Lung (tissue), 17 donors: ENCODE measurements at places on chromosomes 7 and 10. TPM values are rescaled to one million over a fixed set of nuclear protein-coding genes. Genes with fewer than 3 reads are reported as not detected.

DNA sequence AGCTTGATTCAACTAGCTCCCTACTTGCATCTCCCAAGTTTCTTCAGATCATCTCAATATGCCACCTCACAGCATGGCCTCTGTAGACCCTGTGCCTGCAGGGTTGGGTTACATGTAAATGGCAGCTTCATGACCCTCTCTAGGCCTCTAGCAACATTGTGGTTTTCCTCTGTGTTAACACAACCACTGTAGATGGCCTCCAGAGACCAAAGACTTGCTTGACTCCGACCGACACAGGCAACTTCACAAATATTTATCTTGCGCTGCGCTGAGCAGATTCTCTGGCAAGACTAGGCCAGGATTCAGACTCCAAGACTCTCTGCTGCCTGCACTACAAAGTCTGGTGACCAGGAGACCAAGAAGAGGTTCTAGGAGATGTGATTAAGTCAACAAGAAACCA, 75.9 kb downstream of the CNOT4 start:
- no peak overlapping the region for H3K4me3 ChIP-seq
- H3K4me1 ChIP-seq = no peaks in the 10 kb centered on the region
- H3K36me3 ChIP-seq = peaks cover 20% of the 10 kb centered on the region
- no peak overlapping the region for H3K27ac ChIP-seq
- no peaks in the 10 kb centered on the region for H3K27me3 ChIP-seq
- no peak for DNase-seq

- no peak overlapping the region for H3K4me3 ChIP-seq
- H3K36me3 ChIP-seq = no peaks in the 10 kb centered on the region
- H3K4me1 ChIP-seq = no peaks in the 10 kb centered on the region
- no peaks in the 10 kb centered on the region for H3K27me3 ChIP-seq
These were observed 1231.2 kb downstream of the GATA3 start for GRCh38 chr10:9285690-9286089.

Gene ACTL6B
- not detected for total RNA-seq

Gene C10orf53
- total RNA-seq = 0.11 TPM

- no peak for DNase-seq
- H3K4me3 ChIP-seq = no peak overlapping the region
- no peaks in the 10 kb centered on the region for H3K4me1 ChIP-seq
These were observed 592.9 kb upstream of the NRP1 start for GRCh38 chr10:33927347-33927746.

- no peaks in the 10 kb centered on the region for H3K27me3 ChIP-seq
- no peaks in the 10 kb centered on the region for H3K36me3 ChIP-seq
- no peak overlapping the region for H3K27ac ChIP-seq
- no peaks in the 10 kb centered on the region for H3K4me1 ChIP-seq
- no peak overlapping the region for H3K4me3 ChIP-seq
- DNase-seq = no peak
These were observed 237.3 kb downstream of the AHR start for GRCh38 chr7:17535776-17536175.

GRCh38 chr10:129309565-129309964, 157.5 kb upstream of the MGMT start:
- DNase-seq = no peak
- H3K4me3 ChIP-seq = no peak overlapping the region
- H3K27me3 ChIP-seq = no peaks in the 10 kb centered on the region
- no peaks in the 10 kb centered on the region for H3K4me1 ChIP-seq

GRCh38 chr10:70785190-70785589, at the start of gene TBATA:
Gene TBATA (minus strand): TSS chr10:70785377. CDS start chr10:70783379, 1,998 bp downstream.
- DNase-seq = no peak
- H3K27ac ChIP-seq = no peak within 1 kb of the TSS
- H3K36me3 ChIP-seq = no peaks in the 10 kb centered on the region
- no peak within 1 kb of the TSS for H3K4me3 ChIP-seq

DNA sequence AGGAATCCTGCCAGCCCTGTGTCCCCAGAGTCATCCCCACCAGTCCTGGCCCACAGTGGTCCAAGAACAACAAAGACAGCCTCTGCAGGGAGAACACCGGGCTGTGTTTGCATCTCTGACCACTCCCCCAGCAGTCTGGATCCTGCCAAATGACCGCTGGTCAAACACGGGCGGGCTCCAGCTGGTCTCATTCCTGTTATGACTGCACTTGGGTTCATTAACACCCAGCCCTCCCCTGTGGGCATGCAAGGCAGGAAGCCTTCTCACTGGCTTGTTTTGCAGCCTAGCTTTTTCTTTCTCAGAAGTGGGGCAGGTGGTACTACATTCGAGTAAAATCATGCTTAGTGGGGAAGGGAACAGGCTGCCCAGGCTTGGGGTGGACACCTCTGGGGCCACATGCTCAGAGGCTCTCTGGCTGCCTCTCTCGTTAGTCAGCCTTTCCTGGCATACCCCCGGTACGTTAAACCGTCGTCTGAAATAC, 190.0 kb downstream of the PLXNA4 start:
- no peak overlapping the region for H3K4me3 ChIP-seq
- DNase-seq = peak; percentile 59
- H3K4me1 ChIP-seq = peaks cover 25% of the 10 kb centered on the region
- H3K36me3 ChIP-seq = no peaks in the 10 kb centered on the region
- no peaks in the 10 kb centered on the region for H3K27me3 ChIP-seq

Gene C10orf67
- 0.68 TPM for total RNA-seq

Gene GPC2
- total RNA-seq = 1.4 TPM

- no peak overlapping the region for H3K4me3 ChIP-seq
- H3K27me3 ChIP-seq = no peaks in the 10 kb centered on the region
- H3K36me3 ChIP-seq = no peaks in the 10 kb centered on the region
These were observed 30.0 kb upstream of the PRKAR2B start for GRCh38 chr7:107014387-107015023.

GRCh38 chr10:3949711-3950110, 164.7 kb upstream of the KLF6 start:
- no peak for DNase-seq
- H3K4me3 ChIP-seq = no peak overlapping the region
- H3K27me3 ChIP-seq = no peaks in the 10 kb centered on the region

DNA sequence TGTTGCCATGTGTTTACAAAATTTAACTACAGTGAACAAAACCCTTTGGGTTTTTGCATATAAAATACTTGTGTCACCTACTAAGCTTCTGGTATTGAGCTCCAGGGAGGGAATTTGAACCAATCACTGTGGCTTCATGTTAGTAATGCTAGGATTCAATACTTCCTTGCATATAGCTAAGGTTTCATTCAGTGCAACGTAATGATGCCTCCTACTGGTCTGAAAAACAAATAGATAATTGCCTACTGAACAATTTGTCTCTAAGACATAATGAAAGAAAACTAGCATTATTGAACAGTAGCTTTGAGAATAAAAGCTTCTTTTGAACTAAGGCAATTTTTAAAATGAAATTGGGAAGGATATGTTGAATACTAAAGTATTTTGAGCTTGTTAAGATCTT, 244.4 kb downstream of the ZWINT start:
- no peak overlapping the region for H3K4me3 ChIP-seq
- H3K27me3 ChIP-seq = no peaks in the 10 kb centered on the region
- H3K27ac ChIP-seq = no peak overlapping the region
- H3K4me1 ChIP-seq = no peaks in the 10 kb centered on the region
- no peaks in the 10 kb centered on the region for H3K36me3 ChIP-seq

Gene LEP
- total RNA-seq = not detected

Gene HELLS
- total RNA-seq = 15.1 TPM

DNA sequence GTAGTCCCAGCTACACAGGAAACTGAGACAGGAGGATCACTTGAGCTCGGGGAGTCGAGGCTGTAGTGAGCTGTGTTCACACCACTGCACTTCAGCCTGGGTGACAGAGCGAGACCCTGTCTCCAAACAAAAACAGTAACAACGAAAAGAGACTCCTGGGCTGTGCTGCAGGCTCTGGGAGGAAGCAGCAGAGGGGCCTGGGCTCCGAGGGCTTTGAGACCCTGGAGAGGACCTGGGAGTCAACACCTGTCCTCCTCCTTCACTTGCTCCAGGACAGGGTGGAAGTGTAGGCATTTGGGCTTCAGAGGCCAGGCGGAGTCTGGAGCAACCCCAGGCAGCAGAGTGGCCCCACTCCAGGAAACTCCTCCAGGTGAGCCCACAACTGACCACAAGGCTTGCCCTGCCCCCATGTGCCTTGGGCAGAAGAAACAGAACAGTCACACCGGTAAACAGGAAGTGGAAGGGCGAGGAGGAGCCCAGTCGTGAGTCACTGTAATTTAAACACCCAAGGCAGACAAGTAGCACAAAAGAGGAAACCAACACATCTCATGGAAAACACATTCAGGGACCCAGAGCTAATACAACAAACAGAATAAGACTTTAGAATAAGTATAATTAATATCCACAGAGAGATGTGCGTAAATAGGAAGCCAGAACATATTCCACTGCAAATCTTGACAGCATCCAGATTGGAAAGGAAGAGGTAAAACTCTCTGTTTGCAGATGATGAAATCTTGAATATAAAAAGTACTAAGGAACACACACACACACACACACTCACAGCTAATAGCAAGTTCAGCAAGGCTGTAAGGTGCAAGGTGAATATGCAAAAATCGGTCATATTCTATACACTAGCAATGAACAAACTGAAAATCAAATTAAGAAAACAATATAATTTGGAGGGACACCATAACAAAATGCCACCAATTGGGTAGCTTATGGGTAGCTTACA, 20.5 kb upstream of the RASGEF1A start:
- peaks cover 4% of the 10 kb centered on the region for H3K27me3 ChIP-seq
- no peak for DNase-seq
- no peaks in the 10 kb centered on the region for H3K4me1 ChIP-seq
- H3K4me3 ChIP-seq = no peak overlapping the region

- no peaks in the 10 kb centered on the region for H3K36me3 ChIP-seq
- H3K4me1 ChIP-seq = peaks cover 10% of the 10 kb centered on the region
- no peak overlapping the region for H3K4me3 ChIP-seq
- no peak for DNase-seq
- H3K27me3 ChIP-seq = no peaks in the 10 kb centered on the region
These were observed 2.9 kb downstream of the HABP2 start for GRCh38 chr10:113555751-113556150.

Gene GPR26
- not detected for total RNA-seq

DNA sequence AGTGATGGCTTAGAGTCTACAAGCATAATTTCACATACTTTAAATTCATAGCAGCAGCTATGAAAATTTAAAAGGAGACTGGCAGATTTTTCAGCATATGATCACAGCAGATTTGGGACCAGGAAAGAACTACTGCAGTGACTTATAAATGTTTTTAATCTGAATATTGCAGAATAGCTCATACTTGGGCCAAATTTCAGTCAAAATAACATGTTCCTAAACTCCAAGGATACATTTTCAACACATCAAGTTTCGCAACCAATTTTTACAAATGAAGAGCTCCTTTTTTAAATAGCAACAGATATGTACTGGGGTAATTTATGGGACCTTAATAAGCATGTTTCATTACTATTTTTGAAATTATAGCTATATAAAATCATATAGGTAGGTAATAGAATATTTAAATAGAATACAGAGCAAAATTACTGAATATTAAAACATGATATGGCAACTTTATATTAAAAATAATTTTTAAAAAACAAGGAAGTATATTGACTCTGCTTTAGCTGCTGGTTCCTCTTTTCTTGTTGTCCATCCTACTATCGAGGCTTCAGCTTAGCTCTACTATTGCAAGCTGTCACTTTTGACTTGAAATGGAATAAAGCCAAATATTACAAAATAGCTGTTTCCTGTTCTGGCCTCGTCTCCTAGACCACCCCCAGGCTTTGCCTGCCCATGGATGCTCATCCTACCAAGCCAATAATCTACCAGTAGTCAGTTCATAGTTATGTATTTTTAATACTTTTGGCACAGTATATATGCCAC, 123.1 kb downstream of the NRBF2 start:
- H3K27ac ChIP-seq = no peak overlapping the region
- H3K27me3 ChIP-seq = no peaks in the 10 kb centered on the region
- no peak overlapping the region for H3K4me3 ChIP-seq

GRCh38 chr10:87928996-87929395, 65.6 kb downstream of the PTEN start:
- DNase-seq = no peak
- H3K4me3 ChIP-seq = no peak overlapping the region

Gene BEND7
- total RNA-seq = 27.6 TPM

- no peak overlapping the region for H3K4me3 ChIP-seq
- H3K27me3 ChIP-seq = no peaks in the 10 kb centered on the region
- no peaks in the 10 kb centered on the region for H3K36me3 ChIP-seq
- DNase-seq = no peak
- no peaks in the 10 kb centered on the region for H3K4me1 ChIP-seq
These were observed 1077.6 kb downstream of the TYW1 start for GRCh38 chr7:68074242-68074641.

Gene EBLN1
- not detected for total RNA-seq

GRCh38 chr7:158063850-158064610, 523.6 kb downstream of the PTPRN2 start:
- H3K27ac ChIP-seq = no peak overlapping the region
- H3K4me1 ChIP-seq = no peaks in the 10 kb centered on the region
- H3K27me3 ChIP-seq = no peaks in the 10 kb centered on the region
- no peak for DNase-seq
- no peak overlapping the region for H3K4me3 ChIP-seq

Gene GIMAP4
- 49.0 TPM for total RNA-seq

Gene PNLIPRP2
- 1.0 TPM for total RNA-seq

Gene ZNRF2
- 19.0 TPM for total RNA-seq

Gene SPDYE5
- not detected for total RNA-seq

Gene C7orf33
- not detected for total RNA-seq
